Activated effector memory CD4-positive, alpha-beta T cell treated with anti-CD3 and anti-CD28 coated beads, Interleukin-2, amount 50 U/mL, for 16 hours (primary cell): ENCODE measurements at places on chromosomes 2 and 18.

DNA sequence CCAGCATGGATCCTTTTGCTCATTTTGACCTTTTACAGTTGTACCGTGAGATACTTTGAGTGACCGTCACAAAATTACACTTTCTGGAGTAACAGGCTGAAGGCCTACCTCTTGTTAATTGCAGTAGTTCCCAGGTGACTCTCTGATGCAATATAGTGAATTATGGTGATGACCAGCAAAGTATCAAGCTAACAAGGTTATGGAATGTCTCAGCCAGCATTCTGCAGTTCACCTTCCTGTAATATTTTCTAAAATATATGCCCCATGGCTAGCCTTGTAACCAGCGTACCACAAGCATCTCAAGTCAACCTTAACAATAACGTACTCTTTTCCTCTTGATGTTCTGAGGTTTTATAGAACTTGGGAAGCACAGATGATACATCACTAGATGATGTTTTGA lies 234.7 kb downstream of the LTBP1 start:
- DNase-seq, result no peak

DNA sequence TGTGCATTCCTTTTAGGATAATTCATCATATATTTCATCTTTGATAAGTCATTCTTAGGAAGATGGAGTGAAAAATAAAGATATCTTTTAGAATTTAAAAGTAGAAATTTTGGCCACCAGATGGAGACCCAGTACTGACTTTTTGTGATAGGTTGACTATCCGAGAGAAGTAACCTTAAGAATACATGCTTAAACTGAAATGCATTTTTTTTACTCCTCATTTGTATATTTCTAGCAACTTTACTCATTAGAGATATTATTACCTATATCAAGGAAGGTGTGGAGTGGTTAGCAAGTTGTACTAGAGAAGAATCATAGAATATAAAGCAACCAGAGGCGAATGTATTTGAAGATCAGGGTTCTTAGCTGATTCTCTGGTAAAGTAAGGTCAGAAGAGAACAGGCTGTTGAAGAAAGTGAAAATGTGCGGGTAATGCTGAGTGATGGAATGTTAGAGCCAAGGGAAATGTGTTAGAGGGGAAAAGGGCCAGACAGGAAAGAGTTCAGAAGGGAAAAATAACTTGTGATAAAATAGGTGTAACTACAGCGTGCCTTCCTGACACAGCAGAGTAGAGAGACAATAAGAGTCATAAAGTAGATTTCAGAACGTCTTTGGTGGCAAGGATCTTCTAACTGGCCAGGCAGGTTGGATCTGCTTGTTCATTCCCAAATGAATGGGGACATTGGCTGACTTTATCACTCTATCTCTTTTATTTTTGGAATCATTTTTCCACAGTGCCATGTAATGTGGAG lies 52.3 kb downstream of the TDRD15 start:
- DNase-seq, result no peak

- no peak for DNase-seq
Observed at GRCh38 chr2:140164449-140164848, 1384.3 kb upstream of the NXPH2 start.

GRCh38 chr18:24057804-24058203 lies 43.2 kb downstream of the TTC39C start:
- DNase-seq, result no peak

DNA sequence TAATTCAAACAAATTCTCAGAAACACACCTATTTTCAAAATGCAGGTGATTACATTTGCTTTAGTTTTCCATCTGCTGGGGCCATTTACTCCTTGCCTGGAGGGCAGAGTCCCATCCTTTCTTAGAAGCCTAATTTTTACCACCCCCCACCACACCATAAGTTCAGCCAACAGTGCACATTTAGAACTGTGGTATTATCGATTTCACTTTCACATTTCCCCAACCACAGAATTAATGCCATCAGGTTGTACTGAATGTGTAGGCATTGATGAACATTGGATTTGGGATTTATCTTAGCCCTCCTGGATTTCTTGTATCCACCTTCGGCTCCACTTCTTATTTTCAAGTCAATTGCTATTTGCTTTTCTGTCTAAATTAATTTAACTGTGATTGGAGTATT lies 4.5 kb downstream of the SCYGR3 start:
- DNase-seq, result no peak

- no peak for DNase-seq
Observed at GRCh38 chr2:163471947-163472346, 263.9 kb downstream of the FIGN start.

- DNase-seq, result no peak
Observed at GRCh38 chr2:217491271-217491670, 511.5 kb downstream of the TNS1 start.

- DNase-seq, result no peak
Observed at GRCh38 chr2:227164763-227165291, 403 bp downstream of the COL4A3 start.

DNA sequence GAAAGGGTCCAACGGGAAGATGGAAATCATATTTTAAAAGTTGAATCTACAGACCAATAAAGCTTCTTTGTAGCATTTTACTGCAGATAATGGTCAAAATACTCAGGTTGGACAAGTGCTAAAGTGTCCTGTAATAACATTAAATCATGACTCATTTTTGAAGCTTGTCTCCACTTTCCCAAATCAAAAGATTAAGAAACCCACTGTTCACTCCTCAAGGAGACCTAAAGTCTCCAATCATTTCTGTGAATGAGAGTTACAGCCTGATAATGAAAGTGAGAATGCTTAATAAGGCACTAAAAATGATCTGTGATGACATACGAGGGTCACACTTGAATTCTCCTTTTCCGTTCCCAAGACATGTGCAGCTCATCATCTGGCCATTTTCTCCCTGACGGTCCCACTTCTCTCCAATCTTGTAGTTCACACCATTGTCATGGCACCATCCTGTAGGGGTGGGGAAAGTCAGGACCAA lies 53.4 kb downstream of the ATIC start:
- DNase-seq, result no peak

DNA sequence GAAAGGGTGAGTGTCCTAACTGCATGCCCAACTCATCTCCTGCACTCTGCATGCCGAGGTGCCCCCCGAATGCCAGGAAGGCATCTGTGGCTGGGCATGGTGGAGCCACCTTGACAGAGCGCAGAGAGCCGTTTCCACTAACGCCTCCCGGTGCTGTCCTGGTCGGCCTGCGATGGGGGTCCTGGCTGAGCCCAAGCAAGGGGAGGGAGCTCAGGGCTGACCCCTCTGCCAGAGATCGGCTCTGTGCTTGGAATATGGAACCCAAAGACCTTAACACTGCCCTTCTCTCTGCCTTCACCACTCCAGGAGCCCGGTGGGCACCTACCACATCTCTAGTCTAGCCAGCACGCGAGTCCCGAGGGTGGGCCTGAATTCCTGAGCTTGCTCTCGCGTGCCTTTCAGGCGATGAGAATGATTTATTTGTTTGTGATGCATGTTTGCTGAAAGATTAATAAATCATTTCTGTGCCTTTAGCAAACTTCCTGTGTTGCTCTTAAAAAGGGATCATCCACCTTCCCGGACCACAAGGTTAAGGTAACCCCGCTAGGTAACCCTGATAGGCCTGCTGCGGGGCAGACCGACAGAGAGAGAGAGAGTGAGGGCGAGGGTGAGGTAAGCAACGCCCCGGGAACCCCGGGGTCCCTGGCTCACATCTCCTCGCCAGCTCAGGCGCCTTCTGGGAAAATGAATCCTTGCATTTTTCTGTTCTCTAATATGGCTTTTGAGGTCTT lies 35.3 kb downstream of the PDIA6 start:
- DNase-seq, result peak; percentile 56

GRCh38 chr2:160541745-160542144 lies 48.1 kb upstream of the RBMS1 start:
- DNase-seq, result no peak

- no peak for DNase-seq
Observed at GRCh38 chr18:43013486-43013885, 102.0 kb downstream of the RIT2 start.

GRCh38 chr18:76491776-76492668 lies 3.0 kb downstream of the ZNF516 start:
- peak; percentile 70 for DNase-seq

DNA sequence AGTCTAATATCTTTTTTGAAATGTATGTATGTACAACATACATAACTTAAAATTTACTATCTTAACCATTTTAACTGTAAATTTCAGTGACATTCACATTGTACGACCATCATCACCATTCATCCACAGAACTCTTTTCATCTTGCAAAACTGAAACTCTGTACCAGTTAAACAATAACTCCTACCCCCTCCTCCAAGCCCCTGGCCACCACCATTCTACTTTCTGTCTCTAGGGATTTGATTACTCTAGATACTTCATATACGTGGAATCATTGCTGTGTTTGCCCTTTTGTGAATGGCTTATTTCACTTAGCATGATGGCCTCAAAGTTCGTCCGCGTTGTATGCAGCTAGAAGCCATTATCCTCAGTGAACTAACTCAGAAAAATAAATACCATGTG lies 217.0 kb downstream of the METTL4 start:
- no peak for DNase-seq

- no peak for DNase-seq
Observed at GRCh38 chr2:136393514-136393913, 275.6 kb upstream of the CXCR4 start.

GRCh38 chr2:156309167-156309566 lies 23.4 kb downstream of the NR4A2 start:
- DNase-seq, result no peak

DNA sequence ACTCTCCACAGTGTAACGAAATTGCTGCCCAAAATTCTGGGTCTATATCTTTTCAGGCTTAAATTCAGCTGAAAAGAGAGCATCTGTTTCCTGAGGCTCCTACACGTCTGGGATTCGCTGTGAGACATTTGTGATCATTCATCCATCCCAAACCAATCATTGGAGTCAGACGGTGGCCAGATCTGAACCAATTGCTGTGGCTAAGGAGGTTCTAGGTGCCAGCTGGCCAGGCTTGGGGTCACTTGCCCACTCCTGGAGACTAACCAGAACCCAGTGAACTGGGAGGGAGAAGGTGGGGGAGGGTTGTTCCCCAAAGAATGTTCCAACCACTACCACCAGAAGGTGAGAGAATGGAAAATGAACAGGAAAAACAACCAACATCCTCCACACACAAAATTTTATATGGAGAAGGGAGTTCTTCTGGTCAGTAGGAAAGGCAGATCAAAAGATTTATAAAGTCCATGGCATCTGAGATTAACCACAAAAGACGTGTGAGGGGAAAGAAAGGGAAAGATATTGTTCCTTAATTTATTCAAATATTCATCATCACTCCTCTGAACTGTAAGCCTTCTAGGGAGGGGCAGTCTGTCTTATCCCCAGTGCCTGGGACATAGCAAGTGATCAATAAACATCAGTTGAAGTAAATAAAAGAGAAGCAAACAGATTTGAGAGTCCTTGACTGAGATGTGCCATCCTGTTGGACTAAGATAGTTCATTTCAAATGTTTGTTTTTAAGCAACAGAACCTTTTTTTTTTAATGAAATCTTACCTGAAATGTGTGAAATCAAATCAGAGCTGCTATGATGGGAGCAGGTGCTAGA lies 3.0 kb upstream of the RTKN start:
- DNase-seq, result no peak

DNA sequence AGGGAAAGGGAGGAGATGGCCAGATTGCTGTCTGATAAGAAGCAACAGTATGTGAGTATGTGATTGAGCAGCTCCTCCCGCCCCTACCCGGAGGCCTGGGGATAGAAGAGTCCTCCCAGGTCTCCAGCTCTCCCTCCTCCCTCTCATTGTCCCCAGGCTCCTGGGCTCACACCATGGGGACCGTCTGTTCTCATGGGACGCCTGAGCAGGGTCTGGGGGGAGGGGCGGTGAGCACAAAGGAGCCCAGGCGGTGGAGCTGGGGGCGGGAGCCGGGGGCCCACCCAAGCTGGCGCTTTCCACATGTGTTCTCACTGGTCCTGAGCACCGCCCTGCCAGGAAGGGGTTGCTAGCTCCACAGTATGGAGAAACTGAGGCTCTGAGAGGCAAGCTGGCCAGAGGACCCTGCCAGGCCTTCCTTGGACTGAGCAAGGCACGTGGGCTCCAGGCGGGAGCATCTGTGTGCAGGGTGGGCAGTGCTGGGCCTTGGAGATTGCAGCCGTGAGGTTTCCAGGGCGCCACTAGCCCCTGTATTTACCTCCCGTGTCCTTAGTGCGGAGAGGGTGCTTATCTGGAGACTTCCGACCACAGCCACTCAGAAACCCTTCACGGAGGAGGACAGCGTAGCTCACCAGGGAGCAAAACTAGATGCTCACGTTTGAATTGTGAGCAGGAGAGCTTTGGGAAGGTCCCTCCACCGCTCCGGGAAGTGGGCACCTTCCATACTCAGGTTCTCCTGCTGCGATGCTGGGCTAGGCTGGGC lies 37.4 kb downstream of the PDIA6 start:
- peak; percentile 57 for DNase-seq

DNA sequence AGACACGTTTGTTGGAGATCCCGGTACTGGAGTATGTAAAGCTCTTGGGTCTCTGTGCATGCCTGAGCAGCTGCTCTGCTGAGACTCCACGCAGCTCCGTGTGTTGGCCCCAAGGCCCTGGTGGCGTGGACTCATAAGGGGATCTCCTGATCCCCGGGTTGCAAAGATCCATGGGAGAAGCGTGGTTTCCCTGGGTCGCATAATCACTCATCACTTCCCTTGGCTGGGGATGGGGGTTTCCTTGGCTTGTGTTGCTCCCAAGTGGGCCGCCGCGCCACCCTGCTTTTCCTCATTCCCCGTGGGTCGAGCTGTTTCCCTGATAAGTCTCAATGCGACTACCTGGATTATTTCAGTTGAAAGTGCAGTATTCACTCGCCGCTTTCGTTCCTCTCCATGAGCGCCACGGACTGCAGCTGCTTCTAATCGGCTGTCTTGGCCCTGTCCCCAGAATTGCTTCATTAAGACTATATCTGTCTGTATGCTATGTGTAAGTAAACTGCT lies 76.0 kb downstream of the EPC2 start:
- no peak for DNase-seq

- DNase-seq, result no peak
Observed at GRCh38 chr2:224586127-224586695, 1.0 kb upstream of the CUL3 start.

DNA sequence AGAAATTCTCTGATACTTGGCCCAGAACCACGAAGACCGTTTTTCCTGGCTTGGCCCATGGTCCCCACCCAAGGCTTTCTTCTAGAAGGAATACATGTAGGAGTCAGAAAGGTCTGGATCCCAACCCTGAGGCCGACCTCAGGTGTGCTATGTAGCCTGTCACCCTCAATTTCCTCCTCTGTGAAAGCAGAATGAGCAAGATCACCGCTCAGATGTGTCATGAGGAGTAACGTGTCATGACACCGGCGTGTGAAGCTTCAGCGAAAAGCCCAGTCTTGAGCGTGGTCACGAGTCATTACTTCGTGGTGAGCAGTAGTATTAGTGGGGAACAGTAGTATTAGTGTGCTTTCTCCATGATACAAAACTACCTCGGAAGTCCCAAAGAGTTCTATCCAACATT lies 103.4 kb downstream of the ALPK2 start:
- DNase-seq, result peak; percentile 72
